ENCODE measurements at places on chromosomes 11 and 22.

- DNase-seq = no peak
These were observed 5.1 kb downstream of the CCDC89 start for GRCh38 chr11:85680897-85681296.

DNA sequence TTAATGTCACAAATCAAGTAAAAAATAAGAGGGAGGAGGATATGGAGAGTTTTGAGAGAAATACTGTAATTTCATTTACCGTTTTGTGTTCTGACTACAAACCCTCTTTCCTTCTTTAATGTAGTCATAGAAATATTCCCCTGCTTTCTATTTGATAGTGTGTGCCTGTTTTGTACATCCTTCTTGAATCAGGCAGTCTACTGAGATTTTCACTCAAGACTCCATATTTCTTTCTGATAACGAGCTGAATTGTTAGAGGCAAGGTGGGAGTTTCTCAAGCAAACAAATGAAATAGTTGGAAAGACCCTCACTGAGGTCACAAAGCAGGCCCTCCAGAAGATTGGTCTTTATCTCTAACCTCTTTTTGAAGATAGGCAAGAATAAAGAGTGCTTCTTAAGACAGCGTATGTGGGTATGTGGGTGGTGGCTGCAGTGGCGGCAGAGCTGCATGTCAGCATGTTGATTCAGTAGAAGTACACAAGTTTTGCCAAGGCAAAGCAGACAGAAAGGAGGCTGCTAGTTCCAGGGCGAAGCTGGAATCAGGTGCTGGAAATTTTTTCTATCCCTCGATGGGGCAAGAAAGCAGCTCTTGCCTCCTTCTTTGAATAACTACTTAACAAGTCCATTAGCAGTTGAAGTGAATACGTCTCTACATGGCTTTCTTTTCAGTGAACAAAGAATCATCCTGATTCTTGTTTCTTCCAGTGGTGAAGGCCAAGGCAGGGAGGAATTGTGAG, 164.2 kb downstream of the FAM76B start:
- no peak for DNase-seq

DNA sequence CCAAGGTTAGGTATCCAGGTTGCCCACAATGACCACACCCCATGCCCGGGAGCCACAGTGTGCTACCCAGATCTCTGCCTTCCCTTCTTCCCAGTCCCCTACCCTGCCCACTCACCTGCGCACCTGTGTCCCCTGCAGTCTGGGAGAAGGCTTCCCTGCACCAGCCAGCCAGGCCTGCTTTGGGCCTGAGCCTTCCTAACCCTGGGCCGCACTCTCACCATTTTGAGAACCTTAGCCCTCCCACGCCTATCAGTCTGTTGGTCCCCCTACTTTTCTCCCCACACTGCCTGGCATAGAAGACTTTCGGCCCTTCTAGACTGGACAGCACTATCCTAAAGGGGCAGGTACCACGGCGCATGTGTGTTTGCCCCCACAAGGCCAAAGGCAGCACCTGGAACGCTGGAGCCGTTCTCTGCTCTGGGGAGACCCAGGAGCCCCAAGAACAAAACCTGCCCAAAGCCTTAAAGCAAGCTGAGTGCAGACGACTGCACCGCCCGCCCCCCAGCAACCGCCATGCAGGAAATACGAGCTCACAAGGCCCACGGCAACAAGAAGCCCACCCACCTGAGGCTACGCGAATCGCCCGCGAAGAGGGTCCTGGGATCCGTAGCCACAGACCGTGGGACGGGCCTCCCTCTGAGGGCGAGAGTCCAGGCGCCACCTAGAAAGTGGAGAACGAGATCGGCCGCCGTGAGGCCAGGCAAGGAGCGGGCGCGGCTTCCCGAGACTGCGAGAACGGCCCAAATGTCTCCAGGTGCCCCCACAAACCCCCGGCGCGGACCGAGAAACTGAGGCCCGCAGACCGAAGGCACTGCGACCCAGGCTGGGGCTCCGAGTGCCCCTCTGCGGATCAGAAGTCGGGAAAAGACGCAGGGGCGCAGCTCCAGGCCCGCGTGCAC, 546 bp downstream of the GNB1L start:
- no peak for DNase-seq

GRCh38 chr11:128305588-128305987, 281.8 kb downstream of the ETS1 start:
- no peak for DNase-seq

DNA sequence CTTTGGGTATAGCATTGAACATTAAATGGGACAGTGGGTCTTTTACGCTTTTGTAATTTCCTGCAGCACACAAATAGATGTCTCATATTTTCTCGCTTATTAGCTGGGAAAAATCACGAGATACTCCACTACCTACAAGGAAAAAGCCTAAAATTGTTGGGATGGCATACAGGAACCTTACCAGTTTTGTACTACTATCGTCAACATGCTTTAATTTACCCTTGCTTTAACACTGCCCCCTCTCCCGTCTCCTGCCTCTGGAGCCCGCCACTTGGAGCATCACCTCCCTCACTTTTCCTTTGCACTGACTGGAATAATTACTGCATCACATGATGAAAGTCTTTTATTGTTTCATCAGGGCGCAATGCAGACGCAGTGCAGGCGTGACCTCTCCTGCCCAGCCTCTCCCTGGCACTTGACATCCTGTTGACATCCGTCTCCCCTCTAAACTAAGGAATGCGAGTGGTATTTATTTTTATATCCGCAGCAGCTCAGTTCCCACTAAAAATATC, 1.0 kb upstream of the FNBP4 start:
- DNase-seq = no peak

DNA sequence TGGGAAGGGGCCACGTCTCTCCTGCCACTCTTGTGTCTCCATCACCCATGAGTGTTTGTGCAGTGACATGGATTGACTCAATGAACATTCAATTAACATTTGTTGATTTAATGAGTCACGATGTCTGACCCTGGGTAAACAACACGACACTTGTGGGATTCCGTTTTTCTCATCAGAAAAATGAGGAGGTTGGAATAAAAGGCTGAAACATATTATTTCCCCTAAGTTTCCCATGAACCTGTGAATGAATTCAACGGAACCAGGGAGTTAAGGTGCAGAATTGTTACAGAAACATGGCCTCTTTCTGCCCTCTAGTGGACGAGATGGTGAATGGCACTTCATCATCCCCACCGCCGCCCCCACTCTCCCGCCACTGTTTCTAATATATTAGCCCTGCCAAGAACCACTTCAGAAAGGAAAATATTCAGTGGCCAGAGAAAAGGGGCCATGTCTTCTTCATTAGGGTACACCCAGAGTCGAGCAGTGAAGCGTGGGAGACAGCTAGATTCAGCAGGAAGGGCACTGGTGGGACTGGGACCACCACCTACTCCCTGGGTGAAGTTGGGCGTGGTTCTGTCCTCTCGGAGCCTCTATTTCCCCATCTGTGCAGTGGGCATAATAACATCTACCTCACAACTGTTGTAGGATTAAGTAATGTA, 46.3 kb upstream of the SYT13 start:
- DNase-seq = no peak

- DNase-seq = no peak
These were observed 348.2 kb downstream of the CADM1 start for GRCh38 chr11:115155978-115156377.

GRCh38 chr11:12285811-12286222, 91.6 kb upstream of the PARVA start:
- no peak for DNase-seq

DNA sequence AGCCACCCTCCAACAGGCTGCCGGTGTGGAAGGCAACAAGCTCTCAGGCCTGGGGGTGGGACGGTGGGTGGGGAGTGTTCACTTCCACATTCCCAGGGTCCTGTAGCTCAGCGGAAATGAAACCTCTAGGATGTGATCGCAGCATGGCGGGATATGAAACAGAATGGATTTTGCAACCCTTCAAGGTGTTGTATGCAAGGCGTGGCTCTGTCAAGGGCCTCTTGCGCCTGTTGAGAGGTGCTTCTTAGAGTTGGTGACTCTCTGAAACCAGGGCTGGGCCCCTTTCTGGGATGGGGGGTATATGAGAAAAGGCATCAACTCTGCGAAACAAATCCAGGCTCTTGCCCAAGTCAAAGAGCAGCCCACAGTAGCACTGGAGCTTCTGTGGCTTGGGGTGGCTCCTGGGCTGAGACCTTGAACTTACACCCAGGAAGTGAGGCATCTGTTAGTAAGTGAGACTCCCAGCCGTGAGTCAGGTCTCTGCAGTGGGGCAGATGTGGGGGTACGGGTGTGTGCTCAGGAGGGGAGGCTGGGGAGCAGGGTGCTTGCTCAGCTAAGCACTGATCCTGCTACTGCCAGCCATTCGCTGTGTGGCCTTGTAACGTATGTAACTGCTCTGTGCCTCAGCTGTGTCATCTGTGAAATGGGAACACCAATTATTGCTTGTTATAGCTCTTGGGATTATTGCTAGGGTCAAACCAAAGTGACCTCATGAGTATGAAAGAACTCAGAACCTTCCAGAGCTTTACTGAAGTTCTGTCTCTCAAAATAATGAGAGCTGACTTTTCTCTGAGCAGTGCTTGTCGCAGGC, 28.3 kb downstream of the NECTIN1 start:
- DNase-seq = no peak

GRCh38 chr11:133984828-133985227, 28.1 kb upstream of the IGSF9B start:
- DNase-seq = no peak

GRCh38 chr22:23126165-23127054, 15.4 kb downstream of the RSPH14 start:
- DNase-seq = no peak

DNA sequence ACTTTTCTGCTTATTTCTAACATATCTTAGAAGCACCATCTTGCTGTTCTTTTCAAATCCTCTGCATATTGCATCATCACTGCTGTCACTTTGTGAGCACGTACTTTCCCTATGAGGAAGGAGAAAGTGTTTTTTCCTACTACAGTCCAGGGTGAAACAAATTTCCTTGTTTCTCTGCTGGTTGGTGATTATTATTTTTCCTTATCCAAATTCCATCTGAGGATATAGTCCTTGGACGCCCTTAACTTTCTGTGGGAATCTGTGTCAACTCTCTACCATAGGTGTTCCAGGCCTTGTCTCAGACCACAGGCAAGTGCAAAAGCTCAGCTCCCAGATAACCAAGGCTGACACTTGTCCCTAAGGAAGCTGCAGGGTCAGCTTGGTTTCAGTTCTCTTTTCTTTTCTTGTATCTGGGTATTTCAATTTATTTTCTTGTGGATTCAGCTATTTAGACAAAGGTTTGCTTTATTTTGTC, 29.4 kb upstream of the LYVE1 start:
- no peak for DNase-seq

DNA sequence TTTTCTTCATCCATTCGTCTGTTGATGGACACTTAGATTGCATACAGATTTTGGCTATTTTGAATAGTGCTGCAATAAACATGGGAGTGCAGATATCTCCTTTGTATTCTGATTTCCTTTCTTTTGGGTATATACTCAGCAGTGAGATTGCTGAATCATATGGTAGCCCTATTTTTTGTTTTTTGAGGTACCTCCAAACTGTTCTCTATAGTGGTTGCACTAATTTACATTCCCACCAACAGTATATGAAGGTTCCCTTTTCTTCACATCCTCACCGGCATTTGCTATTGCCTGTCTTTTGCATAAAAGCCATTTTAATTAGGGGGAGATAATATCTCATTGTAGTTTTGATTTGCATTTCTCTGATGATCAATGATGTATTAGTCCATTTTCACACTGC, 96.1 kb downstream of the PRR5L start:
- DNase-seq = no peak

DNA sequence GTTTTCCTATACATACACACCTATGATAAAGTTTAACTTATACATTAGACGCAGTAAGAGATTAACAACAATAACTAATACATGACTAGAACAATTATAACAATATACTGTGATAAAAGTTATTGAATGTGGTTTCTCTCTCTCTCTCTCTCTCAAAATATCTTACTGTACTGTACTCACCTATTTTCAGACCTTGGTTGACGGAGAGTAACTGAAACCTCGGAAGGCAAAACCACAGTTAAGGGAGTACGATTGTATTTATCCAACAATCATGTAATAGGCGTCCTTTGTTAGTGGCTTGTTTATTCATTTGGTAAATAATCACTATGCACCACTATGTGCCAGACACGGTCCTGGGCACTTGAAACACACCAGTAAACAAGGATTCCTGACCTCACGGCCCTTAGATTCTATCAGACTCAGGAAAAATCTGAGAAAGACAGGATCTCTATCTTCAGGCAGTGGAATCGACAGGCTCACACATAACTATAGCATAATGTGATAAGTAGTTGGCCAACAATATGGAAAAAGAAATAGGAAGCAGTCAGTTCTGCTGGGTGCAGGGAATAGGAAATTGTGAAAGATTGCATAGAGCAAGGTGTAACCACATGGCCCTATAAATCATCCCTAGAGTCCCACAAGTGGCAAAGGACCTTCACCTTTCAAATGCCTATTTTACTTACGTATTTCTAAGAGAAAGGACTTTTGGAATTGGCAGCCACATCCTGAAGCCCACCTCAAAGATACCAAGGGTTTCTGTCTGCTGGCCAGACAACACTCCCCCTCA, 12.0 kb downstream of the ETS1 start:
- DNase-seq = no peak

DNA sequence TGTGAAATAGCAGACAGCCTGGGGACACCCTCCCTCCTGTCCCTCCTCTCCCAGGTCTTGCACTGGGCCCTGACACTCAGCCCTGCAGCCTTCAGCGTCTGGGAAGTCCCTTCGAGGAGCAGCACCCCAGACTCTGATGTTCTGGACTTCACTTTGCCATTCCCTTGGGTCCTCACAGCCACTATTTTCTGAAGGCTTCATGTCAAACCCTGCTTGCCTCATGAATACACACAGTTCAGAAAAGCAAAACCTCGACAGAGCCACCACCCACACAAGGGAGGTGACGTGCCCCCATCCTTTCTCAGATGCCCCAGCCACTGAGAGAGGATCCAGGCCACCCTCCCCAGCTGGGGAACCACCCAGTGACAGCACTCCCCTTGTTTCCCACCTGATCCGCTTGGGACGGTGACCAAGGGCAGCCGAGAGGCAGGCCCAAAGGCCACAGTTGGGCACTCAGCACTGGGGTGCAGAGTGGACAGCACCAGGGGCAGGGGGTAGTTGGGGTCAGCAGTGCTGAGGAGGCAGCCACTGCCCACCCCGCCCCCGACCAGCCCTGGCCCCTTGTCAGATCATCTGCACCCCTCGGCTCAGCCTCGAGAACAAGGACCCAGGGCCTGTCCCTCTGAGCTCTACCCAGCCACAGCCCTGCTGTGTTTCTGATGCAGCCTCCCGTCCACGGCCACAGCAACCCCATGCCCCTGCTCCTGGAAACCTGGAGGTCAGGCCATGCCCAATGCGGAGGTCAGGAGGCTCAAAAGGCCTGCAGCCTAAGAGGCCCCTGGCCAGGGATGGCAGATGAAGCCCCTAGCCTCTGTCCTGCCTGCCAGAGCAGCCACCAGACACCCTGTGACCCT, 3.1 kb upstream of the TNNT3 start:
- DNase-seq = no peak

Data from stimulated activated CD8-positive, alpha-beta memory T cell treated with anti-CD3 and anti-CD28 coated beads, Interleukin-2, amount 100 ng/mL, for 48 hours (primary cell).